ENCODE measurements at places on chromosomes 5 and 9. TPM values are rescaled to one million over a fixed set of nuclear protein-coding genes. Genes with fewer than 3 reads are reported as not detected.

GRCh38 chr5:169842699-169843098 lies 137.6 kb downstream of the INSYN2B start:
- H3K4me1 ChIP-seq, result peaks cover 14% of the 10 kb centered on the region
- H3K27ac ChIP-seq, result no peak overlapping the region
- no peak overlapping the region for H3K4me3 ChIP-seq
- no peaks in the 10 kb centered on the region for H3K27me3 ChIP-seq
- H3K36me3 ChIP-seq, result peaks cover 83% of the 10 kb centered on the region
- no peak for DNase-seq

GRCh38 chr5:44390351-44390750 lies 1.1 kb upstream of the FGF10 start:
- no peak overlapping the region for H3K4me3 ChIP-seq
- no peak overlapping the region for H3K27ac ChIP-seq
- no peak for DNase-seq
- H3K27me3 ChIP-seq, result peaks cover 42% of the 10 kb centered on the region

DNA sequence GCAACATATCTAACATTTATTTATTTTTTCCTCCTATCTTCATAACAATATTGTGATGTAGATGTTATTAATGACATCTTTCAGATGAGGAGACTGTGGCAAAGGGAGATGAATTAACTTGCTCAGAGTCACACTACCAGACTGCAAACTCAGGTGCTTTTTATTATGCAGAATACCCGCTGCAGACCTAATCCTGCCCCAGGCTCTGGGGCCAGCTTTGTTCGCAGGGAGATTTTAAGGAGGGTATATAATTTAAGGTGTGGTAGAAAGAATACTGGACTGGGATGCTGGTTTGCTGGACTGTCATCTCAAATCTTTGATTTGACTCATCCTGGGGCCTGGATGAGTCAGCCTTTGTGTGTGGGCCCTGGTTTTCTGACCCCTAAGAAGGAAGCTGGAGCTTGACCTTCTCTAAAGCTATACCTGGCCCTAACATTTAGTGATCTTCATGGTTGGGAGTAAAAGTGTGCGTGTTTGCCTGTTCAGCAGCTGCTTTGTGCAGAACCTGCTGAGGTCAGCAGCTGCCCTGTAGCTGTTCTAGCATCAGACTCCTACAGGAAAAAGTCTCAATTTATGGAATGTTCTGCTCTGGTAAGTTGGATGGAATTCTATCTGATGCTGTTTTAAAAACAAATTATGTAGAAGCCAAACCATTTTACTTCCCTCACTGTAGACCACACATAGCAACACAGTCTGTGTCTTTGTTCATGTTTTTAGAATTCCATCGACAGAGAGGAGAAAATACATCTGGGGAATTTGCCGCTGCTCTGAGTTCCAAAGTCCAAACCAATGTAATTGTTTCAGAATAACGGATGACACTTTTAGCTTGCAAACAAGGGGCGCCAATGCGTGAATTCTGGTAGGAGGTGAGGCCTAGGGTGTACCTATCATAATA lies 4.5 kb downstream of the SLC36A1 start:
- no peak overlapping the region for H3K27ac ChIP-seq
- H3K27me3 ChIP-seq, result peaks cover 3% of the 10 kb centered on the region
- no peak for DNase-seq
- H3K36me3 ChIP-seq, result no peaks in the 10 kb centered on the region

DNA sequence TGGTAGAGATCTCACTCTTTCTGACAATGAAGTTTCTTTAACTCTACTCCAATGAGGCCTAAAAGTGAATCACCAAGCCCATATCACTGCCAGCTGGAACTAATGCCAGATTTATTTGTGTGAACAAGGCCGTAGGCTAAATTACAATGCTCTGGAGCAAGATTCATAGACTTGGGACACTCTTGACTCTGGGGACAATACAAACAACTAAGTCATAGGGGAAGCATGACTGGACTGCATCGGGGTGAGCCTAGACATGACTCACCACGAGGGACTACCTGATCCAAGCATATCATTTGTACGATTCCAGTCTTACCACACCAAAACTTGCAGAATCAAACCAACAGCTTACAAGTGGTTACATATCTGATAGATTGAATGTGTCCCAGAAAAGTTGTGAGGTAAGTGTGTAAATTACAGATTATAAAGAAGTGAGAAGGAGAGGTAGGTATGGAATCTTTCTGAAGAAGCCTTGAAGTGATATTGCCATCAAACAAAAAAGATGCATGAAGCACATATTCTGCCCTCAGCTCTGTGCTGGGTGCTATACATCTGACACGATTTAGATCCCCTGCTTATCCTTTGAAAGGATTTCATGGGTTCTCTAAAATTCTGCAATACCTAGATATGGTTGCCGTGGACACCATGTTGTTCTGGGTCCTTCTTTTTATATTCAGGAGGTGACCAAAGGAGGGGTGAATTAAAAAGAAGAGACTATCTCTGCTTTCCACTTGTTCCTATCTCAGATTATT lies 199.3 kb upstream of the PDE4D start:
- H3K4me3 ChIP-seq, result no peak overlapping the region
- no peaks in the 10 kb centered on the region for H3K36me3 ChIP-seq
- no peak for DNase-seq
- no peak overlapping the region for H3K27ac ChIP-seq
- no peaks in the 10 kb centered on the region for H3K4me1 ChIP-seq

- no peaks in the 10 kb centered on the region for H3K36me3 ChIP-seq
- no peak overlapping the region for H3K27ac ChIP-seq
- peaks cover 9% of the 10 kb centered on the region for H3K4me1 ChIP-seq
These were observed 15.7 kb downstream of the LVRN start for GRCh38 chr5:115977988-115978387.

Gene PCDHB9
- total RNA-seq, result not detected

DNA sequence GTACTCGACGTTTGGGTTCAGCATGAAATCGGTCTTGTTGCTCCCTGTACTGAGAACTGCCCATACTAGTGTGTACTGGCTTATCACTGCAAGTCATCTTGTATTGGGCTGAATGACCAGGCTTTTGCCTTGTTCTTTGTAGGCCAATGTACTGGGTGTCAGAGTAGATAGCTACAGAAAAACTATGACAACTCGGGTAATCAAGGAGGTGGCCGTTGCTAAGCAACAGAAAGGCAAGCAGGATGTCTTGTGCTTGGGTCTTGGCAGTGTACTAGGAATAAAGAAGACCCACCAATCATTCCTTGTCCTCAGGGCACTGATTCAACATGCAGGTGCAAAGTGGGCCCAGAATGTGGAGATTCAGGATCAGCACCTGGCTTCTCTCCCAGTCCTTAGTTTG lies 11.9 kb upstream of the SHISAL2B start:
- no peaks in the 10 kb centered on the region for H3K4me1 ChIP-seq
- H3K36me3 ChIP-seq, result no peaks in the 10 kb centered on the region
- peaks cover 11% of the 10 kb centered on the region for H3K27me3 ChIP-seq
- no peak overlapping the region for H3K27ac ChIP-seq

DNA sequence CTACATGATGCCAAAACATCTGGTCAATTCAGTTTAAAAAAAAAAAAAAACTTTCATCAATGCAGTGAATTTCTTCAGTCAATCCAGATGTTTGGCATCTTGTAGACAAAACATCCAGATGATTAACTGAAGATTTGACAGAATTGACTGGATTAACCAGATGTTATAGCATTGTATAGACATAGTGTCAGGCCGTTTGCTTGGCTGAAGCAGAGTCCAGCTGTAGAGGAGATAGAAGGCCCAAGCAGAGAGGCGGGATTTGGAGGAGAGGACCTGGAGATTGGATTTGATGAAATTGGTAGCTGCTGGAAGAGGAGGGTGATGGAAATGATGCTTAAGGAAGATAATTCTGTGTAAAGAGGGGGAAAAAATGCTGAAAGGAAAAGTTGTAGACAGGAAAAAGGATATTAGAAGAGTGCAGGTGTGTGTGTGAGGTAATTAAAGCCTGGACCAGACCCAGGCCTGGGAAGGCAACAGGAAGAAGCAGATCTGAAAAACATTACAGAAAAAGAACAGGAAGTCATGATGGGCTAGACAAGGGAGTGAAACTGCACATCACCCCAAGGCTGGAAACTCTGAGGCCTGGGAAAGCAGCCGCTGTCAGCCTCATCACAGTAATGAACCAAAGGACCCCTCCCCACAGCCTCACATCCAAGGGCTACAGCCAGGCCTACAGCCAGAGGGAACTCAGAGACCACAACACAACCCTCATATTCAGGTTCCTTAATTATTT lies 258.3 kb downstream of the CWC27 start:
- H3K27ac ChIP-seq, result peak overlapping the region; percentile 27
- H3K36me3 ChIP-seq, result no peaks in the 10 kb centered on the region
- H3K27me3 ChIP-seq, result peaks cover 2% of the 10 kb centered on the region

Gene SPINK4
- total RNA-seq, result not detected

GRCh38 chr9:7608261-7608660 lies 191.3 kb downstream of the DMAC1 start:
- H3K36me3 ChIP-seq, result peaks cover 6% of the 10 kb centered on the region
- DNase-seq, result no peak
- H3K27me3 ChIP-seq, result peaks cover 4% of the 10 kb centered on the region
- H3K27ac ChIP-seq, result no peak overlapping the region
- H3K4me1 ChIP-seq, result peaks cover 3% of the 10 kb centered on the region
- no peak overlapping the region for H3K4me3 ChIP-seq

DNA sequence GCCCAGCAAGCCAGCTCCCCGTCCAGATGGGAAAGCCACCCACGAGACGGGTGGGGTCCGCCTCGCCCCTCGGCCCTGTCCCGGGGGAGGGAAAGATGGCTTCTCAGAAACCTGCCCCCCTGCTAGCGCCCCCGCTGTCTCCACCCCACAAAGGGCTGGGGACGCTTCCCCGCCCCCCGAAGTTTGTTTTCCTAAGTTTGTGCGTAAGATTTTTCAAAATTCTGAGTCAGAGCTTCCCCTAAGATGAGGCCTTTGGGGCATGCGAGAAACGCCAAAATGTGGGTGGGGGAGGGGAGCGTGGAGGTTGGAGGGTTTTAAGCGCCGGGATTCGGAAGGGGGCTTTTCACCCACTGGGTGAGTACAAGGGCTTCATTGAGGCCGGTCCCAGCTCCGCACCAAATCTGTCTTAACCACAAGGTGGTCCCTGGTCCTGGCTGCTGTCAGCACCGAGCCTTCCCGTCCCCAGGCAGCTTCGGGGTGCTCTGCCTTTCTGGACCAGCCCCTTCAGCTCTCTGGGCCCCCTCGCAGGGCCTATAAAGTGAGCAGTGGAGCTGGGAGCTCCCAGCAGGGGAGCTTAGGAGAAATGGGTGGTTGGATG lies 32.3 kb downstream of the PRRX2 start:
- no peak overlapping the region for H3K4me3 ChIP-seq
- H3K27ac ChIP-seq, result no peak overlapping the region
- H3K27me3 ChIP-seq, result peaks cover 45% of the 10 kb centered on the region
- H3K4me1 ChIP-seq, result peaks cover 2% of the 10 kb centered on the region
- no peak for DNase-seq
- no peaks in the 10 kb centered on the region for H3K36me3 ChIP-seq
